ENCODE measurements at places on chromosomes 12 and 14.

GRCh38 chr12:64392221-64392620, 1.7 kb upstream of the C12orf56 start:
- no peak for DNase-seq

GRCh38 chr12:114399664-114400211, 6.2 kb downstream of the TBX5 start:
- DNase-seq, result no peak

GRCh38 chr12:124551268-124552144, 15.9 kb downstream of the NCOR2 start:
- DNase-seq, result no peak

- DNase-seq, result no peak
Observed at GRCh38 chr12:3055704-3056467, 21.3 kb upstream of the TSPAN9 start.

GRCh38 chr14:41957459-41957858, 350.8 kb downstream of the LRFN5 start:
- no peak for DNase-seq

- no peak for DNase-seq
Observed at GRCh38 chr12:56304872-56305590, 4.9 kb upstream of the CS start.

DNA sequence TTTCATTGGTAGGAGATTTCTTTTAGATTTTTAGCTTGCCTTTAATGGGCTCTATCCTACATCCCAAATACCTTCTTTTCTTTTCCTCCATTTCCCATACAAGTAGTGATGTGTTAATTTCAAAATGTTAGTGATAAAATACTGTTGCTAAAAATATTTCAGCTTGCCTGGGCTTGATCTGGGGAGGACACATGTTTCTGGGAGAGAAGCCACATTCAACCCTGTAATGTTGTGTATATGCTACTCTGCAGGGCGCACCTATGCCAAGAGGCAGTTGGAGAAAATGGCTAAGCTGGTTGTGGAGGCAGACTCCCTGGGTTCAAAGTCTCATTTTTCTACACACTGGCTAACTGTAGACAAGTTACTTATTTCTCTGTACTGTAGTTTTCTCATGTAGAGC, 26.3 kb downstream of the FLRT2 start:
- DNase-seq, result no peak

GRCh38 chr14:104660597-104660996, 28.8 kb upstream of the INF2 start:
- DNase-seq, result no peak

GRCh38 chr14:94041551-94042346, 15.6 kb downstream of the OTUB2 start:
- DNase-seq, result no peak

DNA sequence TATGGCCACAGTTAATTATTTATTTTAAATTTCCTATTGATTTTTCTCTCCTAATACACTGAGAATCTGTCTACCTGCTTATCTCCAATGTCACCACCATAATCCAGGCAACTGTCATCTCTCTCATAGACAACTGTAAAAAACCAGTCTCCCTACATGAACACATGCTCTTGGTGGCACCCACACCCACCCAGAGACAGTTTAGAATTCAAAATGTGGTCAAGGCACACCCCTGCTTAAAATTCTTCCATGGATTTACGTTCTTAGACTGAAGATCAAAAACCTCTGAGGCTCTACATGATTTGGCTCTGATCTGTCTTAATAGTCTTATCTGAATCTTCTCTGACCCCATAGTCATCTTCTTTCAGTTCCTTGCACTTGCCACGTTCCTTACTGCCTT, 241.1 kb upstream of the ABCD2 start:
- DNase-seq, result no peak

- DNase-seq, result no peak
Observed at GRCh38 chr14:100440207-100440631, 117.1 kb downstream of the SLC25A47 start.

- no peak for DNase-seq
Observed at GRCh38 chr14:25055992-25056687, 6.2 kb upstream of the STXBP6 start.

- no peak for DNase-seq
Observed at GRCh38 chr12:21561158-21561557, 35.1 kb downstream of the SPX start.

DNA sequence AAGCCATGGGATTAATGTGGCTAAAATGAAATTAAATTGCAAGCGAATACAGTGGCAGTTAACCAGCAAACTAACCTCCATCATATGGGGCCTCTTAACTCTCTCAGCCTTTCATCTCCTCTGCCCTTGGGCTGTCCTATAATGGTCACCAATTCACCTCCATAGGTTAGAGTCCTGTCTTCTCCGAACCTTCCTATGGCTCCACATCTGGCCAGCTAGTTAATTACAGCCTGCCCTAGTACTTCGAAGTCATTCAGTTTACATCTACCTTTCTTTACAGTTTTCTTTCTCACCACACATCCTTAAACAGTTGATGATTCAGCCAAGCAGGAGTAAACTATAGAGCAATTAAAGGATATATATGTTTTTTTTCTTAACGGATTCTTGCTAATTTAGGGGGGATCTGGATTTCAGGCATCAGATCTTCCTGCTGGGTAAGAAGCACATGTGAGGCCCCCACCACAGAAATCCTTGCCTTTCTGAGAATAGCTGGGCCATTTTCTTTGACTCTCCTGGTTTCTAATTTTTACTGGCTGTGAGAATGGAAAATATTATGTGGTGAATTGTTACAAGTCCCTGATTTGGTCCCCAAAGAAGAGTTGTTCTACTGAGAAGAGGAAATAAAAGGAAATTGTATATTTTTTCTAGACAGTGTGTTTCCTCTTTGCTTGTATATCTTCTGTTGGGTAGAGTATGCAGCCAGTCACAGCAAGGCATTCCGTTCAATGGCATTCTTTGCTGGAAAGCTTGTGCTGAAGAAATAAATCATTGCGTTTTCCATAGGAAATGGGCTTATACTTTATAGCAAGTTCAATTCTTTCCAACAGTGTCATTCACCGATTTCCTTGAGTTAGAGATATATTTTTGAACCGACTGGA, 16.7 kb downstream of the HMGA2 start:
- no peak for DNase-seq

- DNase-seq, result no peak
Observed at GRCh38 chr14:96594961-96595360, 92.8 kb downstream of the PAPOLA start.

- DNase-seq, result no peak
Observed at GRCh38 chr12:24723759-24724158, 225.1 kb downstream of the BCAT1 start.

DNA sequence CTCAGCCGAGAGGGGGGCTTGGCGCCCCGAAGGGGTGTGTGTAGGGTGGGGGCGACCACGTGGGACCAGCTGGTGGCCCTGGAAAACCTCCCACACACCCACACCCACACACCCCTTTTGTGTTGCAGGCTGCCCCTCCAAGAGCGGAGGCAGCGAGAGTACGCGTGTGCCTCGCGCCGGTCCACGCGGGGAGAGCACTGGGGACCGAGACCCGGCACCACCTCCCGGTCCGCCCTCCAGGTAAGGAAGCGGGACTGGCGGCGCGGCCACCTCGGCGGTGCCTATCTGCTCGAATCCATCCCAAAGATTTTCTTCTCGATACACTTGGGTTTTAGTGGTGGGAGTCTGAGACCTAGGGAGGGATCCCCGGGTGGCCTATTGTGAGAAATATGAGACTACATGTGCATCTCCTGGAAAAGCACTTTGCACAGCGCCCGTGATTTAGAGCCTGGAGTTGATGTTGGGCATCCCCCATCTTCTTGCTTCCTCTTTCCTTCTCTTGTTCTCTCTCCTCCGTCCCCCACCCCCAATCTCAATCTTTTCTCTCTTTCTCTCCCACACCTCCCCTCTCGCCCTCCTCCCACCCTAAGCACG, 393 bp downstream of the SYT1 start:
- no peak for DNase-seq

DNA sequence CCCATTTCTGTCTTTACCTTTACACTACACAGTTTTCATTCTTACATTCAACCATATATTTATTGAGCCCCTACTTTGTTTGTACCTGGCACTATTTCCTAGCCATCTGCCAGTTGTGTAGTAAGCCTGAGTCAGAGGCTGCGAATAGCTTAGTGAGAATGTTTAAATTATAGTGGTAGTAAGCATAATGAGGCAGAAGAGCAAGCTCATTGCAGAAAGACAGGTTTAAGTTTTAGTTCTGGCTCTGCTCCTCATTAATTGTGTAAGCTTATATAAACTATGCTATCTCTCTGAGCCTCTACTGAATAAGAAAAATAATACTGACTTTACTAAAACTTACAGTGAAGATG, 123.5 kb downstream of the NAV3 start:
- DNase-seq, result no peak

- no peak for DNase-seq
Observed at GRCh38 chr12:116980083-116980482, 69.3 kb downstream of the FBXW8 start.

DNA sequence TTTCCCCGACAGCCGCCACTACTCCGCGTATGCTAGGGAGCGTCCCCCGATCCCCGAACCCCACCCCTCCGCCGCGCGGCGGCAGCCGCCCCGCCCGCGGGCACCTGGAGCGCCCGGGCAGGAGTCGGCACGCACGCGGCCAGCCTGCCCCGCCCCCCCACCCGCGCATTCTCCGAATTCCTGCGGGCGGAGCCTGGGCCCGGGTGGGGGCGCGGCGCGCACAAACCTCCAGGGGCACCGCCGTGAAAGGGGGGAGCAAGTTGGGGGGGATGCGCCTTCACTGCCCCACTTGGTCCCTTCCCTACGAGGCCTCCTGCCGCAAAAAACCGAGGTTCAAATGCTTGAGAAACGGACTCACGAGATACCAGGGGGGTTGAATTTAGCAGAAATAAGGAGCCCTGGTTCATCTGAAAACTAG, 1.7 kb downstream of the AJUBA start:
- DNase-seq, result no peak

DNA sequence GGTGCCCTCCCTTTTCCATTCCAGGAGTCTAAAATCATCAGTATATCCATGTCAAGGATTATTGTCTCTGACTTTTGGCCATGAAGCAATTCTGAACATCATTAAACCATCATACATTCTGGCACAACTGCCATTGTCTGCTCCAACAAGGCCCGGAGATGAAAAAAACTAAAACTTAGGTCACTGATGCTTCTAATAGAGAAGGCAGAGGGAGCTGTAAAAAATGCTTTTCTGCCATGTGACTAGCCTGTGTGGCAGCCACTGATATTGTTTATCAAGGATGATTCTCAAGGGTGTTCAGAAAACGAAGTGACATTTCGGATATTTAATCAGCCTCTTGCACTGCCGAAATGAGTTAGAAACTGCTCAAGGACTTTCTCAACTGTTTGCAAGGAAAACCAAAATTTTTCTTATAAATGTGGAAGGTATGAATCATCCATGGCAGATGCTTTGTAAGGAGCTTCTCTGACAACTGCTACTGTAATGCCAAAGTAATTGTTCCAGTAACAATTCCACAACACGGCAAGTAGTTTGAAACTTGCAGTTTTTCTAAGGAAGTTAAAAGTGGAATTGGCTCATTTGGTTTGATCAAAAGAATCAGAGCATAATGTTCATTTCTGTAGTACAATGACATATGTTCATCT, 1076.5 kb upstream of the FLRT2 start:
- no peak for DNase-seq

DNA sequence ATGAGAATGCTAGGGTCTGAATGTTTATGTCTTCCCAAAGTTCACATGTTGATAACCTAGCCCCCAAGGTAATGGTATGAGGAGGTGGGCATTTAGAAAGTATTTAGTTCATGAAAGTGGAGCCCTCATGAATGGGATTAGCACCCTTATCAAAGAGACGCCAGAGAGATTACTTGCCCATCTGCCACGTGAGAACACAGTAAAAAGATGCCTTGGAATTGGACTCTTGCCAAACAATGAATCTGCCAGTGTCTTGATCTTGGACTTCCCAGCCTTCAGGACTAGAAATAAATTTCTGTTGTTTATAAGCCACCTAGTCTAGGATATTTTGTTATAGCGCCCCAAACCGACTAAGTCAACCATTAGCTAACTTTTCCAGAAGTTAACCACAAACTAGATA, 92.0 kb upstream of the SLC38A4 start:
- DNase-seq, result no peak

DNA sequence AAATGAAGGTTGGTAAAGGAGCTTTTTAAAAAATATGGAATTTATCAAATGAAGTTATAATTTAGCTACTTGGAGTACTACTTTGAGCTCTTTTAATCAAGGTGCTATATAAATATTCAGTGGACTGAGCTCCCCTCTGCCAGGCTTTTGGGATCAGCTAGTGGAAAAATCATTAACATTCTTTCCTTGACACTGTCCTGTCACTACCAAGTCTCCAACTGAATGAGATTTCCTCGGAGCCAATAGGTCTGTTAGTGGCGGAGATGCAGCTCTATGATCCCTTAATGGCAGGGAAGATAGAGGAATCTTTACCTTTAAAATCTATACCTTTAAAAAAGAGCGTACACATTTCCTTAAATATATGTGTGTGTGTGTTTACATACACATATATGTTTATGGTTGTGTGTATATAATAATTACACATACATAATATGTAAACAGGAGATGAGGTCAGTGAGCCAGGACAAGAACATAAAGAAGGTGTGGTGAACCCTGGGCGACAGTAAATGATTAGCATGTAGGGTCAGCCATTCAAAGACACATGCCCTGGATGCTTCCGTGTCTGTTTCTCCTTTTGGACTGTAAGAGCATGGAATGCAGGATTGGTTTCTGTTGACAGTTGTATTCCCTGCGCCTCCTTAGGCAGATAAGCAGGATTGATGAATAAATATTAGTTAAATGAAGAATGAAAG, 47.7 kb upstream of the ATP2A2 start:
- no peak for DNase-seq

- DNase-seq, result no peak
Observed at GRCh38 chr12:21839776-21840175, 65.3 kb upstream of the KCNJ8 start.

GRCh38 chr14:72745546-72745945, 148.4 kb downstream of the DPF3 start:
- DNase-seq, result no peak

- no peak for DNase-seq
Observed at GRCh38 chr12:119949145-119949544, 39.9 kb upstream of the BICDL1 start.
